AG04449 (cell line): ENCODE measurements at places on chromosomes 13 and 19.
A peak's percentile ranks its signal among the peaks of the same experiment; 100 is the strongest.

DNA sequence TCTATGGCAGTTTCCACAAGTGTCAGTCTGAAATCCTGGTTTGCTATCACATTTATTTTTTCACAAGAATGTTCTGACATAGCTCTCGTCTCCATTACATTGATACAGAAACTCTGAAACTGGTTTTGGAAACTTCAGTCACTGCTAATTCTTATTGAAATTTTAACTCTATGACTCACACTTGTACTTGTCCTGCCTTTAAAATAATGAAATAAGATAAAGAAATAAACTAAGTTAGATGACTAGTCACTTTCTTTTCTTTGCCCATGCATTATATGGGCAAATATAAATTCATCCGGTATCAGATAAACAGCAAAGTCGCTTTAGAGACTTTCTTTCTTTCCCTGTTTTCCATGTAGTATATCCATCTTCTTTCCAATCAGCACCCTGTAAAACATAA is 257.5 kb downstream of the PCDH9 start:
- DNase-seq, result no peak

GRCh38 chr13:97108530-97108900 is 113.6 kb upstream of the MBNL2 start:
- DNase-seq, result no peak

- no peak for DNase-seq
Measured at GRCh38 chr13:91946498-91947070, 548.2 kb downstream of the GPC5 start.

DNA sequence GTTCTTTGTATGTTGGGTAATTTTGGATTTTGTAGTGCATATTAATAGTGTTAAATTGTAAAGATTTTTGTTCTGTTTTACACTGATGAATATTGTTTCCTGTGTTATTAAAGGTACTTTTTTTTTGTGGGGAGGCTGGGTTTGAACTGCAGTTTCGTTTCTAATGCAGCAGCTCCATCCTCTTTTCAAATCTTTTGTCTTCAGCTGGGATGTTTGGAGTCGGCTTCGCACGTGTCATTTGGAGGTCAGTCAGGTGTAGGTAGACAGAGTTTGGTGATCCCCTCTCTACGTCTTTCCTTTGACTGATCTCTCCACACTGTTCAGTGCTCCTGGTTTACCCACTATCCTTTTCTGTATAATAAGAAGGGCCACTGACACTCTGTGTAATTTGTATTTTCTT is 30.3 kb downstream of the TDRD3 start:
- no peak for DNase-seq

GRCh38 chr13:79810669-79811068 is 329.7 kb downstream of the NDFIP2 start:
- peak; percentile 31 for DNase-seq

DNA sequence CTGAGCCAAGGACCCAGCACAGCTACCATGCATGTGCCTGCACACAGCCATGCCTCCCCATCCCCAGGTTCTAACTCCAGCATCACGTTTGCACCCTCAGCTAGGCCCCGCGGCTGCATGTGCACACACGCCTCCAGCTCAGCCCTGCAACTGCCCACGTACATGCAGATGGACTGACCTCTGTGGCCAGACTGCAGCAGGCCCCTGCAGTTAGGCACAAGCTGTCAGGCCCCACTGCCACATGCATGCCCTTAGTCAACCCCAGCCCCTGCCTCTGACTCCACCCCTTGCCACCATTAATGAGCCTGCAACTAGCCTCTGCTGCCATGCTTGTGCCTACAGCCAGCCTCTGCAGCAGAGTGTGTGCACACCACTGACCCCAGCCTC is 23.1 kb downstream of the SLC6A16 start:
- no peak for DNase-seq

DNA sequence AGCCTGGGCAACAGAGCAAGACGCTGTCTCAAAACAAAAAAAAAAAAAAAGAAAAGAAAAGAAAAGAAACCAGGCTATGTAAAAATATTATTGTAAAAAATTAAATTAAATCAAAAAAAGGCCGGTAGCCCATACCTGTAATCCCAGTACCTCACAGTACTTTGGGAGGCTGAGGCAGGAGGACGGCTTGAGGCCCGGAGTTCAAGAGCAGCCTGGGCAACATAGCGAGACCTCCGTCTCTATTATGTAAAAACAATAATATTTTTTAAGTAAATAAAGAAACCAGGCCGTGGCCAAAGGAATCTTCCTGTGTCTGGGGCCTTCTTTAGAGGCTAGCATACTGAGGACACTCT is 770 bp upstream of the CAPNS1 start:
- DNase-seq, result no peak

DNA sequence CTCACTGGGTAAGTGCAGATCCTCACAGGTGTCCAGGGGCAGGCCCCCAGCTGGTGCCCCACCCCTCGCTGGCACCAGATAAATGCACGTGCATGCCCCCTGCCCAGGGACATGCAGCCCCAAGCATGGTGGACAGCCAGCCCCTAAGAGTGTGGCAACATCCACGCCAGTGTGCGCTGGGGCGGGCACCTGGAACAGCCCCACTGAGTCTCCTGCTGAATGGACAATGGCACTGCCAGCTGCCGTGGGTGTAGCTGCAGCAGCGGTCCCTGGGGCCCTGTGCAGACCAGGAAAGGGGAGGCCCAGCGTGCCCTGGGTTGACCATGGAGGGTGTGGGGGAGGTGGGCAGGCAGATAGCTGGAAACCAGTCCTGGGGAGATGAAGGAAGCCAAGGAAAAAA is 538.7 kb upstream of the SGCG start:
- DNase-seq, result no peak

GRCh38 chr19:49937750-49938381 is 8.6 kb upstream of the NUP62 start:
- no peak for DNase-seq

- DNase-seq, result no peak
Measured at GRCh38 chr19:6738787-6739389, 592 bp upstream of the TRIP10 start.

- DNase-seq, result no peak
Measured at GRCh38 chr19:50402544-50403301, 16.0 kb upstream of the SPIB start.

DNA sequence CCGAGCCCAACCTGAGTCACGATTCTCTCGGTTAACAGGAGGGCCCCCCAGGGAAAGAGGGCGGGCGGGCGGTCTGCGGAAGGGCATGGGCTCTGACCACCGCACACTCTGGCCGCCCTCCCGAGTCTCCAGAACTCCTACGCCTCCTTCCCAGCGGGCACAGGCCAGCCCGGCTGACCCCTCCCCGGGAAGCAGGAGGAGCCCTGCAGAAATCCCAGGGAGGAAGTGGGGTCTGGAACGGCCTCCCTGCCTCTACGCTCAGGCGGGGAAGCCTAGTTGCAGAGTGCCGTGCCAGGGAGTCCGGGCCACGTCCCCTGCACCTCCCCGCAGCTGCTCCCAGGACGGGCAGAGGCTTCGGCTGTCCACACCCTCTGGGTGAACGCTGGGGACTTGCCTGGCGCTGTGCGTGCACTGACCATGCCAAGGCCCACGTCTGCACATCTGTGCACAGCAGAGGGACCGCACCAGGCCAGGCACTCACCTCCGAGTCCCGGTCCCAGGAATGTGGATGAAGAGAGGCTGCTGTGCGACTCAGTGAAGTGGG is 20.8 kb downstream of the TCF3 start:
- no peak for DNase-seq

DNA sequence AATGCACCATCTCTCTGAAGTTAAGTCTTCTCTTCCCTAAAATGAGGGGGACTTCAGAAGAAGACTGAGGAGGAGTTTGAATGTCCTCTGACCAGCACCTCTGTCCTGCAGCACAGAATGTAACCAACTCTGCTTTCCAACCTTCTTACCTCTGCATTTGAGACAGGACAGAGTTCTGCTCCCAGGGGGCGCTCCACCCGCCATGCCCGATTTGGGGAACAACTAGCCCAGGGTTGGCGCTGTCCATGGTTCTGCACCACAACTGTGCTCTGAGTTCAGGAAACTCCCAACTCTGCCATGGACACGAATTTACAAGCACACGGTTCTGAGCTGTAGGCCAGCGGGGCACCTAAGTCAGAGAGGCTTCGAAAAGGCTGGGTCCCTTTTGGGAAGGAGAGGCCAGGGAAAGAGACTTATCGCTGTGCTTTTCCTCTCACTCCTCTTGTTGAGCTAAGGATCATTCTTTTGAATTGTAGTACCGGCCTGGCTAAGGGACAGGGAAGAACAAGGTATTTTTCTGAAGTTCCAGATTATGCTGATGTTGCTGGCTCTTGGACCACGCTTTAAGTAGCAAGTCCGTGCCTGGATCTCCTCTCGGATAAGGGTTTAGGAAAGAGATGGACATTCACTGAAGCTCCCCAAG is 22.2 kb downstream of the SIGLEC5 start:
- no peak for DNase-seq

GRCh38 chr13:99356262-99357091 is 49.3 kb upstream of the GPR183 start:
- no peak for DNase-seq

DNA sequence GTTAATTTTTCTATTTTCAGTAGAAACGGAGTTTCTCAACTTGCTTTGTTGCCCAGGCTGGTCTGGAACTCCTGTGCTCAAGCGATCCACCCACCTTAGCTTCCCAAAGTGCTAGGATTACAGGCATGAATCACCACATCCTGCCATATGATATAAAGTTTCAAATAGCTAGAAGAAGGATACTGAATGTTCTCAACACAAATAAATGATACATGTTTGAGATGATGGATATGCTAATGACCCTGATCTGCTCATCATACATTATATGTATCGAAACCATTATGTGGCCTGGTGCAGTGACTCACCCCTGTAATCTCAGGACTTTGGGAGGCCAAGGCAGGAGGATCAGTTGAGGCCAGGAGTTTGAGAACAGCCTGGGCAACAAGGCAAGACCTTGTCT is 11.5 kb downstream of the CIB3 start:
- no peak for DNase-seq

DNA sequence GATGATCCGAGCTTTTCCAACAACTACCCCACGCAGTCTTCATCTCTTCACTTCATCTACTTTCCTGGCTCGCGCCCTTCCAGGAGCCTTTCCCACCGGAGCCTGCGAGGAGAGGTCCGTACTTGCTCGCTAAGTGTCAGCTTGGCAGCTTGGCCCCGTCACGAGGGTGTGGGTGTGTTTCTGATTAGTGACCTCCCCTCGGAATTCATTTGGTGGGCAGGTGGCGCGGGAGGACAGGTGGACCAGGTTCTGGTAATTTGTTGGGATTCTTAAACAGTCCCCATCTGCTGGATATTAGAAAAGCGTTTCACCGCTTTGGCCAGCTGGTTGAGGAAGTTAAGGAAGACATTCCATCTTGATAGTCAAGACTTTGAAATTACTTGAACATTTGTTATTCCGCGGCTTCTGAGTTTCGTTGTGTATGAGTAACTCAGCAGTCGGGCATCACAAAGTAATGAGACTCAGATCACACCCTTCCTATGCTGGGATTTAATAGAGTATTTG is 515 bp downstream of the UFM1 start:
- no peak for DNase-seq

DNA sequence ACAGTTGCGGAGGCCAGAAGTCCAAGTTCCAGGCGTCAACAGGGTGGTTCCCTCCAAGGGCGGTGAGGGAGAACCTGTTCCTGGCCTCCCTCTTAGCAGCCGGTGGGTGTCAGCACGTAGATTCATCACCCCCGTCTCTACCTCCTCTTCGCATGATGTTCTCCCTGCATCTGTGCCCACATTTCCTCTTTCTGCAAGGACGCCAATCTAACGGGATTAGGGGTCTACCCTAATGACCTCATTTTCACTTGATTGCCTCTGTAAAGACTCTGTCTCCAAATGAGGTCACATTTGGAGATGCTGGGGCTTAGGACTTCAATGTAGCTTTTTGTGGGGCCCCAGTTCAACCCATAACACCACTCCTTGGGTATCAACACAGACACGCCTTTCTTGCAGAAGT is 38.5 kb downstream of the DPF1 start:
- DNase-seq, result no peak

GRCh38 chr19:10553087-10553667 is 9.5 kb downstream of the ATG4D start:
- DNase-seq, result no peak

DNA sequence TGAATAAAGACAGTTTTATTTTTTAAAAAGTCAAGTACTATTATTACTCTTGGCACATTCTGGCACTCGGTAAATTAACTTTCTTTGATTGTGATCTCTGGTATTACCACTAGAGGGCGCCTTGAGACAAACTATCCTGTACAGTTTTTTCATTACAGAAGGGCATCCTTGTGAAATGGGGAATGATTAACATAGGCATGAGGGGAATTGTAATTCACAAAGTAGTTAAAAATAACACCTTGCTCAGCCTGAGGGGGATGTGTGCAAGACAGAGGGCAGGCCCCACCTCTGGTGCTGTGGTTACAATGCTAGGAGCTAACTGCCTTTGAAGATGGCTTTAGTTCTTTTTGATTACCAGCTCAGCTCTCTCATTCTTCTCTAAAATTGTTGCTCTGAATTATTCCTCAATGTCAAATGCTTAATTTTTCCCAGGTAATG is 24.2 kb upstream of the C1QTNF9B start:
- DNase-seq, result no peak

DNA sequence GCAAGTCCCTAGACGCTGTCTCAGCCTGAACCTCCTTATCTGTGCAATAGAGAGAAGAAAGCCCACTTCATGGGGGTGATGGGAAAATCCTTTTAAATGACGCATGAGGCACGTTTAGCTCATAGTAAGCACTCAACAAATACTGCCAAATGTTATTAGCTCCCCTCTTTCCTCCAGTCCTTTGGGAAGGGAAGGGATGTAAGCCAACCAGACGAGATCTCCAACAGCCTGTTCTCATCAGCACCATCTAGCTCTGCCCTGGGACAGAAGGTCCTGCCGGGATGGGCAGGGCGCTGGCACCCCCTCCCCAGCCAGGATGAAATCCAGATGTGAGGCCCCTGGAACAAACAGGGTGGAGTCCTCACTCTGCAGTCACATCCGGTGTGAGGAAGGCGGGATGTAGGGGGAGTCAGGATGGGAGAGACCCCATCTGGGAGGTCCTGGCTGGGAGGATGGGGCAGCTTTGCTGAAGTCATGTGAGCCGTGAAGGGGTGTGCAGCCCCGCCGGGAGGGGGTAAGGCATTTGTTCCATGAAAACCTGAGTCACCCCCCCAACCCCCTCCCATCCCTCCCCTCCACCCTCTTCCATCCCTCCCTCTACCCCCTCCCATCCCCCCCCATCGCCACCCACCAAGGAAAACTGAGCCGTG is 4.6 kb downstream of the S1PR2 start:
- no peak for DNase-seq

DNA sequence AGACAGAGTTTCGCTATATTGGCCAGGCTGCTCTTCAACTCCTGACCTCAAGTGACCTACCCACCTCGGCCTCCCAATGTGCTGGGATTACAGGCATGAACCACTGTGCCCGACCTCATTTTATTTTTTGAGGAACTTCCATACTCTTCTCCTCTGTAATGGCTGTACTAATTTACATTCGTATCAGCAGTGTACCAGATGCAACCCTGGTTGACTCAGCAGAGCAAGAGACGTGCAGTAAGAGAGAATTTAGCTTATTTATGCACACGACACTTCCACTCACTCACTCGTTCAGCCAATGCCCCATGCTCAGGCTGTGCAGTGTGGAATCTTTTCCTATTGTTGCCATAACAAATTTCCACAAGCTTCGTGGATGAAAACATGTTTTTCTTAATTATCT is 6.9 kb downstream of the KIR3DL3 start:
- no peak for DNase-seq

GRCh38 chr19:33683881-33684537 is 62.3 kb downstream of the CHST8 start:
- no peak for DNase-seq

- DNase-seq, result no peak
Measured at GRCh38 chr19:51323481-51324166, 12.2 kb downstream of the IGLON5 start.
